Ovary (tissue), 10 donors: ENCODE measurements at places on chromosomes 5 and 9. TPM values are rescaled to one million over a fixed set of nuclear protein-coding genes. Genes with fewer than 3 reads are reported as not detected.
A peak's percentile ranks its signal among the peaks of the same experiment; 100 is the strongest.

GRCh38 chr5:58933891-58934628 is 351.2 kb downstream of the RAB3C start:
- no peaks in the 10 kb centered on the region for H3K27me3 ChIP-seq
- no peak overlapping the region for H3K4me3 ChIP-seq
- no peak for DNase-seq
- no peak overlapping the region for H3K27ac ChIP-seq

DNA sequence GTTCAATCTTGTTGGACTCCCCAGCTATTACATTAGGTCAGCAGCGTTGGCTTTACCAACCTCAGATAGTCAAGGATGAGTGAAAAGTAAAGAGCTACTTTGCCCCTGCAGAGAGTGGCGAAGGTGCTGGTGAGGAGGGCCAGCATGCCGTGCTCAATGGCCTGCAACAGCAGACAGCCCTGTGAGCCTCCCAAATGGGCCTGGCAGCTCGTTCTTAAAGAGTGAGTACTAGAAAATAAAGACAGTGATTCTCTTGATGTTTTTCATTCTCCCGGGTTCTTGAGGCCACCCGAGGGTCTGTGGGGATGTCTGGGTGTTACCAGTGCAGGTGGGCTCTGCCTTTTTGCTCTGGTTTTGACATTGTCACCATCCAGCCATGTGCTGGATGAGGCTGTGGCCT is 16.2 kb downstream of the GADD45G start:
- H3K4me3 ChIP-seq = no peak overlapping the region
- no peak for DNase-seq
- H3K27ac ChIP-seq = no peak overlapping the region
- peaks cover 9% of the 10 kb centered on the region for H3K4me1 ChIP-seq
- H3K36me3 ChIP-seq = no peaks in the 10 kb centered on the region

GRCh38 chr5:100901821-100902341 is 1.2 kb downstream of the ST8SIA4 start:
- DNase-seq = peak; percentile 20
- H3K36me3 ChIP-seq = no peaks in the 10 kb centered on the region
- no peaks in the 10 kb centered on the region for H3K4me1 ChIP-seq
- no peaks in the 10 kb centered on the region for H3K27me3 ChIP-seq
- no peak overlapping the region for H3K27ac ChIP-seq
- peak overlapping the region; percentile 23 for H3K4me3 ChIP-seq

DNA sequence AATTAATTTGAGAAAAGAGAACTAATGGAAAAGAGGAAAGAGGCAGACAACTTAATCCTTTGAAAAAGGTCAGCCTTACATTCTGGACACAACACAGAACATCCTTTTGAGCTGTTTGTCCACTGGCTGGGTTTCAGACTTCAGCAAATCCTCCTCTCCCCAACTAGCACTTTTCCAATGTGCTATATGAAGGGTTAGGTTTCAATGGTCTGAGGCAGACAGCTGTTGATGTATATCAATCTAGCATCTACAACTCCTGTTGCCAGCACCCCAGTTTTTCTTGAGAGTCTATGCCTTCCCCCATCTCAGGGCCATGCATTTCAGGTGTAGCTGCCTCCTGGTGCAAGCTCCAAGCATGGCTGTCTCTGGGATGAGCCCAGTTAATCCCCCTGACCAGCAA is 174.2 kb downstream of the TRIM32 start:
- DNase-seq = no peak
- no peaks in the 10 kb centered on the region for H3K27me3 ChIP-seq
- no peak overlapping the region for H3K4me3 ChIP-seq
- no peaks in the 10 kb centered on the region for H3K4me1 ChIP-seq

GRCh38 chr9:18317896-18318295 is 156.1 kb upstream of the ADAMTSL1 start:
- no peaks in the 10 kb centered on the region for H3K27me3 ChIP-seq
- no peaks in the 10 kb centered on the region for H3K4me1 ChIP-seq
- no peak for DNase-seq
- no peaks in the 10 kb centered on the region for H3K36me3 ChIP-seq

- H3K4me1 ChIP-seq = no peaks in the 10 kb centered on the region
- no peaks in the 10 kb centered on the region for H3K27me3 ChIP-seq
- no peak overlapping the region for H3K4me3 ChIP-seq
- no peaks in the 10 kb centered on the region for H3K36me3 ChIP-seq
- no peak overlapping the region for H3K27ac ChIP-seq
- DNase-seq = no peak
Measured at GRCh38 chr5:149118463-149118862, 22.8 kb upstream of the ABLIM3 start.

GRCh38 chr5:60274747-60275146 is 381.2 kb upstream of the PDE4D start:
- H3K36me3 ChIP-seq = no peaks in the 10 kb centered on the region
- DNase-seq = no peak
- H3K4me1 ChIP-seq = no peaks in the 10 kb centered on the region

Gene ARSI
- 1.1 TPM for total RNA-seq

- DNase-seq = no peak
- no peak within 1 kb of the TSS for H3K4me3 ChIP-seq
- H3K27me3 ChIP-seq = no peaks in the 10 kb centered on the region
- no peak within 1 kb of the TSS for H3K27ac ChIP-seq
- H3K4me1 ChIP-seq = peaks cover 12% of the 10 kb centered on the region
Measured at GRCh38 chr9:35754264-35754663, at the start of gene MSMP. Gene MSMP (minus strand): TSS chr9:35754276. CDS start chr9:35754129, 147 bp downstream.

GRCh38 chr5:8857051-8857450 is 688.8 kb downstream of the SEMA5A start:
- no peaks in the 10 kb centered on the region for H3K4me1 ChIP-seq
- H3K4me3 ChIP-seq = no peak overlapping the region
- H3K27ac ChIP-seq = no peak overlapping the region
- no peak for DNase-seq
- no peaks in the 10 kb centered on the region for H3K27me3 ChIP-seq
- no peaks in the 10 kb centered on the region for H3K36me3 ChIP-seq

GRCh38 chr5:111851631-111852548 is 94.9 kb upstream of the NREP start:
- H3K36me3 ChIP-seq = no peaks in the 10 kb centered on the region
- no peak overlapping the region for H3K27ac ChIP-seq
- no peak for DNase-seq
- H3K27me3 ChIP-seq = no peaks in the 10 kb centered on the region
- H3K4me3 ChIP-seq = no peak overlapping the region

DNA sequence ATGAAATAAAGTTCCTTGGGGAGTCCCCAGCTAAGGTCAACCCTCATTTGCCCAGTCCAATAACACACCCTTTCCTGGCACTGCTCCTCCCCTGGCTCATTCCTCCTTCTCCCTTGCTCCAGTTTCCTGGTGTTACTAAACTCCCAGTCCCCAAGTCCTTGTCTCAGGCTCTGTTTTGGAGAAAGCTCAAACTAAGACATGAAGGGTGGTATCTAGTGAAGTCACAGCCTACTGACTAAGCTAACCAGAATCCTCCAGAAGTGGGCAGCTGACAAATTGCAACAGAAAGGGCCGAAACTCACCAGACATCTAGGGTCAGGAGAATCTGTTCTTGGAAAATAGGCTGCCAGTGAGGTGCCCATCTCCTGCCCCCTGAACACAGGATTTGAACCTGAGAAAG is 118.7 kb upstream of the NEK6 start:
- H3K27me3 ChIP-seq = no peaks in the 10 kb centered on the region
- no peak for DNase-seq
- no peaks in the 10 kb centered on the region for H3K4me1 ChIP-seq
- no peak overlapping the region for H3K4me3 ChIP-seq
- no peaks in the 10 kb centered on the region for H3K36me3 ChIP-seq

DNA sequence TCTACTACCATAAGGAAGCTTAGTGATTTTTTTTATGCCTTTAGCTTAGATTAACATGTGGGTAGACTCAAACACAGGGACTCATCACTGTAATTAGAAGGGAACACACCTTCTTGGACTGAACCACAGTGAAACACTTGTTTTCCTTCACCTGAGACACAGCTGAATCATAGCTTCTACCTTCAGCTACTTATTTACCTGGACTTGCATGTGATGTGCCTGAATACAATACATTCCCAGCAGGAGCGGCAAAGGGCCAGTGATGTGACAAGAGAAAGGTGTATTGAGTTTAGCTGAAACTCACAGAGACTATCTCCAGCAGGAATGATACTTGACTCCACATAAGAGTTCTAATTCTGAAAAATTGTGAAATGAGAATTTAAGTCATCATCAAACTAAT is 37.8 kb downstream of the GRAMD2B start:
- H3K36me3 ChIP-seq = no peaks in the 10 kb centered on the region
- H3K27ac ChIP-seq = no peak overlapping the region
- peaks cover 8% of the 10 kb centered on the region for H3K4me1 ChIP-seq
- no peak overlapping the region for H3K4me3 ChIP-seq
- no peak for DNase-seq

DNA sequence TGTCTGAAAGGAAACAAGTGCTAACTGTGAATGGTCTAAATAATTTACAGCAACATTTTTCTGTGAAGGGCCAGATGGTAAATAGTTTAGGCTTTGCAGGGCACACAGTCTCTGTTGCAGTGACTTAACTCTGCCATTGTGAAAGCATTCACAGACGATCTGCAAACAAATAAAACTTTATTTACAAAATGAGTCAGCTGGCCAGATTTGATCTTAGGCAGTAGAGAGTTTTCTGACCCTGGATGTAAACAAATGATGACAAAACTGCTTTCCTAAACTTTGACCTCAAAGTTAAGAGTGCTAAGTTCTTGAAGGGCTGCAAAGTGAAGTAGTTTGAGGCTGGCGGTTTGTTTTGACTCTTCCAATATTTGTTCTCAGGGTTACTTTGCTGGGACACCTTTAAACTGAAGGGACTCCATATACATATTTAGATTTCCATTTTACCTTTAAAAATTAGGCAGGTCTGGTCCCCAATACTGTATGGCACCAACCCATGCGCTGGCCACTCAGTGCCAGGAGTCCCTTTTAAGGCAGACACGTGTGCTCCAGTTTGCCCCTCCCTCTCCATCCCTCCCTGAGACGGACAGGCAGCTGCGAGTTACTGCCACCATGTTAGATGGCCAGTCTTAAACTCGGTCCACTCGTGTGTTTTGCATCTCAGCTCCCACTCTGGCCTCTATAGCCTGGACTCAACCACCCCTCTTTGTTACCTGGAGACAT is 4.0 kb upstream of the ADAMTS16 start:
- DNase-seq = no peak
- H3K36me3 ChIP-seq = no peaks in the 10 kb centered on the region
- no peak overlapping the region for H3K27ac ChIP-seq
- no peak overlapping the region for H3K4me3 ChIP-seq
- peaks cover 6% of the 10 kb centered on the region for H3K4me1 ChIP-seq

Gene OR1Q1
- total RNA-seq = not detected

GRCh38 chr5:151677776-151678545 is 8.8 kb downstream of the SPARC start:
- H3K27ac ChIP-seq = peak overlapping the region; percentile 67
- peaks cover 54% of the 10 kb centered on the region for H3K4me1 ChIP-seq
- no peak for DNase-seq
- H3K4me3 ChIP-seq = no peak overlapping the region

Gene FBP1
- 3.1 TPM for total RNA-seq

DNA sequence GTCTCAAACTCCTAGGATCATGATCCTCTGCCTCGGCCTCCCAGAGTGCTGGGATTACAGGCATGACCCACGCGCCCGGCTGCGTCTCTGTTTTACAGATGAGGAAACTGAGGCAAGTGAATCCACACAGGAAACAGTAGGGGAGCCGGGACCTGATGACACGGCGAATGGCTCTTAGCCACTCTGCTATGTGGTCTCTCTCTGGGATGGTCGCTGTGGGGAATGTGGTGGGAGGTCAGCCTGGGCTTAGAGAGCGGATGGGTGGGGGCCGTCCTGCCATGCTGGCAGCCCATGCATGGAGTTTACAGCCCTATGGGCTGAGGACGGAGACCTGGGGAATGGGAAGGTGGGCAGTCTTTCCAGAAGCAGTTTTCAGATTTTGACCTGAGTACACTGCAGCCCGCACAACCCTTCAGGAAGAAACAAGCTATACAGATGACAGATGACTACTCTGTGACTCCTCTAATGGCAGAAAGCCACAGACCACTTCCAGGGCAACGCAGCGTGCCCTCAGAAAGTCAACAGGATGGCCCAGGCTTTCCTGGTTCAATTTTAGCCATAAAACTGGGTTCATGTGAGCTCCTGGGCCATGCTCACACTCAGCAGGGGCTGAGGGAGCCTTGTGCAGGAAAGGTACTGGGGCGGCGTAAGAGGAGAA is 136.1 kb upstream of the RAPGEF1 start:
- H3K4me1 ChIP-seq = no peaks in the 10 kb centered on the region
- no peak overlapping the region for H3K27ac ChIP-seq
- H3K27me3 ChIP-seq = no peaks in the 10 kb centered on the region
- no peak for DNase-seq

Gene PCDHA9
- 0.60 TPM for total RNA-seq

DNA sequence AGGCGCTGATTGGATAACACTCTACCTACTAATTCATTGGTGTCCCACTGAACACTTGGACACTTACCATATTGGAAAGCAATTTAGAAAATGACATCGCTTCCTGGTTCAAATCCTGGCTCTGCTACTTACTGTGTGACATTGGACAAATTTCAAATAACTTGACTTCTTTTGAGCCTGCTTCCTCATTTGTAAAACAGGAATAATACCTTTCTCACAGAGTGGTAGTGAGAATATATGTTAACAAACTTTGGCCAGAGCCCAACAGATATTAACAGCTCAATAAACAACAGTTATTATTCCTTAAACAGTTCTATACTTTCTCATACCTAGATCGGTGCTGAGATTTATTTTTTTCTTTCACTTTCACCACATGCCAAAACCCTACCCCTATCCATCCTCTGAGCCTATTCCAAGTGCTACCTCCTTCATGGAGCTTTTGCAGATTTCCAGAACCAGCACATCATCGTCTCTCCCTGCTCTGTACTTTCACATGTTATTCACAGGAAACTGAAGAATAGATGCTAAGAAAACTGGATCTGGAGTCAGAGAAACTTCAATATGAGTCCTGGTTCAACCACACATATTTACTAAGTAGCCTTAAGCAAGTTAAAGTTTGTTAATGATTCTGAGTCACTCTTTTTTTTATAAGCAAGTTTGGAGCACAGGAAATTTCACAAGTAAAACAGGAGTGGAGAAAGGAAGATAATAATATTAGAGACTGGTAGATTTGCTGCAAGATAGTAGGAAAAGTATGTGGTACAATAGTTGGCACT is 92.3 kb downstream of the STRBP start:
- H3K4me1 ChIP-seq = no peaks in the 10 kb centered on the region
- no peak overlapping the region for H3K27ac ChIP-seq
- DNase-seq = no peak
- H3K36me3 ChIP-seq = no peaks in the 10 kb centered on the region
- no peak overlapping the region for H3K4me3 ChIP-seq

GRCh38 chr9:125990793-125991220 is 243.6 kb downstream of the PBX3 start:
- no peak overlapping the region for H3K4me3 ChIP-seq
- no peaks in the 10 kb centered on the region for H3K4me1 ChIP-seq
- H3K27ac ChIP-seq = no peak overlapping the region
- no peaks in the 10 kb centered on the region for H3K27me3 ChIP-seq
- no peak for DNase-seq

Gene VCAN
- total RNA-seq = 10.3 TPM

Gene NEURL1B
- 35.4 TPM for total RNA-seq

- no peaks in the 10 kb centered on the region for H3K4me1 ChIP-seq
- H3K36me3 ChIP-seq = no peaks in the 10 kb centered on the region
- H3K27ac ChIP-seq = no peak overlapping the region
- H3K27me3 ChIP-seq = no peaks in the 10 kb centered on the region
Measured at GRCh38 chr5:142549834-142550233, 136.1 kb downstream of the FGF1 start.

Gene HTR4
- 0.11 TPM for total RNA-seq
